ENCODE measurements at places on chromosomes 5 and 9.
A peak's percentile ranks its signal among the peaks of the same experiment; 100 is the strongest.

- no peak for DNase-seq
These were observed 1793.0 kb upstream of the ACO1 start for GRCh38 chr9:30591461-30591860.

DNA sequence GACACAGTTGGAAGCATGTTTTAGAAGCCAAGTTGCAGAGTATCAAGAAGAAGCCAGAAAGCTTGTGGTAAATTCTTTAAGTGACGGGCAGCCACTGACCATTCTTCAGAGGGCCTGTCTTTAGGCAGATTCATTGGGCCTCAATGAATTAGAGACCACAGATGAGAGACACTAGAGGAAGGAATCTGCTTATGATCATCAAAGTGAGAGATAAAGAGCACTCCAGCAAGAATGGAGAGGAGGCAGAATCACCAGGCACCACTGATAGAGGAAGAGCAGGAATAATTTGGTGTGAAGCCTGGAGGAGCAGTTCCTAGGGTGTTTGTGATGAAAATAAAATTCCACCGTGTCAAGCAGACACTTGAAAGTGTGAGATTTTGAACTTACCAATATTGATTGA, 365.9 kb upstream of the SLC30A5 start:
- no peak for DNase-seq

GRCh38 chr9:107307331-107307730, 24.3 kb downstream of the RAD23B start:
- DNase-seq = no peak

DNA sequence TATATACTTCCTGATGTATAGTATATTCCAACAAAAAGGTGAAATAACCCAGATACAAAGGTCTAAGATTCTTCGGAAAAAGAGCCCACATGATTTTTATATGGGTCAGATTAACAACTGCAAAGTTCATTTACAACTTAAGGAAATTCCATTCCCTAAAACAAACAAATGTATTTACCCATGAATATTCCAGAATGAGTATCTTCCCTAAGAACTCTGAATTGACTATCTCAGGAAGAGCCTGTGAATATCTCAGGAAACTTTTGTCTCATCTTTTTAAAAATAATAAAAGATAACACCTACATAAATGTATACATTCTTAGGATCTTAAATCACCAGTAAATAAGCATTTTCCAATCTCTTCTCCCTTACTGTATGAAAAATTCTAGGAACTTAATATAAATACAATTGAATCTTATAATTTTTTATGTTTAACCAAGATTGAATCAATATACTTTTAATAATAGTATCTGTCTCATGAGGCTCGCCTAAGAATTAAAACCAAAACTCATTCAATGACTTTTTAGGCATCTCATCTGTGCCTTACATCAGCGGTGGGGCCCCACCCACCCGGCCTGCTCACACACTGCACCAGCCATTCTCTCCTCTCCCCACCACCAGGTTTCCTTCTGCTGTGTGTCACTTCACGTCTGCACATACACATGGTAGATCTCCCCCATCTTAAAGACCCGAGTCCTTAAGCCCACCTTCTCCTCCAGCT, 78.1 kb downstream of the RAPGEF1 start:
- no peak for DNase-seq

- no peak for DNase-seq
These were observed 90.3 kb downstream of the ANKRD55 start for GRCh38 chr5:56142614-56143372.

DNA sequence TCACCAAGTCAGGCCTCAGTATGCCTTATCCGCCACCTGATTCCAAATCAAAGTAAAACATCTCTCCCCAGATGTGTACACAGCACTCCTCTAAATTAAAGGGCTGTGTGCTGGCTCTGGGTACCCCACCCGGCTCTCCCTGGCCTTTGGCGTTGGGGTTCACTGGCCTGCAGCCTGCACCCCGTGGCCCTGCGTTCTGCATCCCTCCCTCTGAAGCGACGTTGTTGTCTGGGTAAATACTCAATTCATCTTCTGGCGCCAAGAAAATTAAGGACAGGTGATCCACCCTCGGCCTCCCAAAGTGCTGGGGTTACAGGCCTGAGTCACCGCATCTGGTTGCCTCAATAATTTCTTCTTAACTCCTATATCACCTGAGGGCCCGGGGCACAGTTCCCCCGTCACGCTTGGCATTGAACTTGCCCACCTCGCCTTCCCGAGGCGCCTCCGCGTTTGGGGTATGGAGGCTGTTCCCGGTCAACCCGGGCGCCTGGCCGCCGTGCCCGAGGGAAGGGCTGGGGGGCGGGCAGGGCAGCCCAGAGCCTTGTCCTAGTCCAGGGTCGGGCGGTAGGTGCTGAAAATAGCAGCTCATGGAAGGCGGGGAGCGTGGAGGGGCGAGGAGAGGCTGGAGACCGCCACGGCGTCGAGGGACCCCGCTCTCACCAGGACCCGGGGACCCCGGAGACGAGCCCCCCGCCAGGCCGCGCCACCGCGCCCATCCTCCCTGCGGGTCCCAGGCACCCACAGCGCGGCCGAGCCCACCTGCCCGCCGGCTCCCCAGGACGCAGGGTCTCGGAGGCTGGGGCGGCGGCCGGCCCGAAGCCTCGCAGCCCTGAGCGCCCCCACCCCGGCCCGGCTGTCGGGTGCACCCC, 531 bp downstream of the ABO start:
- DNase-seq = no peak

DNA sequence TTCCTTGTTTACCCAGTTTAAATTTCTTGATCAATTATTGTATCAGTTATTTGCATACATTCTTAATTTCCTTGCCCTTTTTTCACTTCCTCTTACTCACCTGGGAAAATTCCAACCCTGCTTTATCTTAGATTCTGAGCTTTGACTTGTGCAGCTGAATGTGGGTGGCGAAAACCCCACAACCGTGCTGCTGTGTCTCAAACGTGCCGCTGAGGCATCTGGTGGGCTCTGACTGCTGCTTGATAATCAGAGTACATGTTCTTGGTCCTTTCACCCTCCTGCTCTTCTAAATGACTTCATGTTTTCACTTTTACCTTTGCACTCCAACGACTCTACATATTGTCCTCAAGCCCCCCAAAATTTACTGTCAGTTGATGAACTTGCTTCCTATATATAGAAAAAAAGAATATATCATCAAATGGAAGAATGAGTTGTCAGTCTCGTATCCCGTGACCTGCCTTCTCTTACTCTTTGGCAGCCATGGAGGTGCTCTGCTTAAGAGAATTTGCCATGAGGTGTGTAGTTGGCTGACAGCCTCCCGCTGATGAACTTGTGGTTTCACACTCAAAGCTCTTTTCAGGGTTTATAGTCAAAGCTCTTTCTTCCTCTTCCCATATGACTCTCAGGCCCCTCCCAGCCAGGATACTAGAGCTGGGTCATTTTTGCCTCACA, 14.0 kb upstream of the JAK2 start:
- no peak for DNase-seq

- no peak for DNase-seq
These were observed 11.8 kb downstream of the RMI1 start for GRCh38 chr9:83992407-83992806.

DNA sequence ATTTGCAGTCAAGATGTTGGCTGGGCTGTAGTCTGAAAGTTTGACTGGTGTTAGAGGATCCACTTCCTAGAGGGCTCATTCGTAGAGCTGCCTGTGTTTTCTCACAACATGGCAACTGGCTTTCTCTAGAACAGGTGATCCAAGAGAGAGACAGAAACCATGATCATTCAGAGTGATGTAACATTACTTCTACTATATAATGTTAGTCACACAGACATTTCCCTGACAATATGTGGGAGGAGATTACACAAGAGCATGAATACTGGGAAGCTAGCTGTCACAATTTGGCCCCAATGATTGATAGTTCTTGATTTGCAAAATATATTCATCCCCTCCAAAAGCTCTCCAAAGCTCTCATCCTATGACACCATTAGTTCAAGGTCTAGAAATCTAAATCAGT, 10.9 kb upstream of the TMEM161B start:
- no peak for DNase-seq

GRCh38 chr5:164958688-164959087, 1453.3 kb downstream of the MAT2B start:
- DNase-seq = no peak

- DNase-seq = no peak
These were observed 186.8 kb upstream of the SLC27A6 start for GRCh38 chr5:128778474-128778873.

GRCh38 chr9:92642041-92642451, 27.9 kb downstream of the IPPK start:
- no peak for DNase-seq

GRCh38 chr5:438481-438981, 4.4 kb upstream of the EXOC3 start:
- no peak for DNase-seq

DNA sequence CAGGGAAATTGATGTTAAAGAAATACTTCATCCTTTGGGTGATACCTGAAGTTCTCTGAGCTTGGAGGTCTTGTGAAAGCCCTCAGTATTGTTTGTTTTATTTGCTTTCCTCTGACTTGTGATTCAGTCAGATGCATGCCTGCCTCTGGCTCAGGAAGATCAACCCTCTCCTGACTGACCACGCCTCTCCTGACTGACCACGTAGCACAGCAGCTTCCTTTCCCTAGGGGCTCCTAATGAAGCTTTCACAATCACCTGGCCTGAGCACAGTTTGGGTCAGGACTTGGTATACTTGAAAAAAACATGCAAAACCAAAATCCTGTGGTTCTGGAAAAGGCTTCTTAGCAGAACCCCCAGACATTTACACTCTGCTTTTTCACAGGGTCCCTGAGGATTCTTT, 3.8 kb downstream of the TGFBI start:
- no peak for DNase-seq

- DNase-seq = no peak
These were observed 618 bp downstream of the TNPO1 start for GRCh38 chr5:72817076-72817481.

DNA sequence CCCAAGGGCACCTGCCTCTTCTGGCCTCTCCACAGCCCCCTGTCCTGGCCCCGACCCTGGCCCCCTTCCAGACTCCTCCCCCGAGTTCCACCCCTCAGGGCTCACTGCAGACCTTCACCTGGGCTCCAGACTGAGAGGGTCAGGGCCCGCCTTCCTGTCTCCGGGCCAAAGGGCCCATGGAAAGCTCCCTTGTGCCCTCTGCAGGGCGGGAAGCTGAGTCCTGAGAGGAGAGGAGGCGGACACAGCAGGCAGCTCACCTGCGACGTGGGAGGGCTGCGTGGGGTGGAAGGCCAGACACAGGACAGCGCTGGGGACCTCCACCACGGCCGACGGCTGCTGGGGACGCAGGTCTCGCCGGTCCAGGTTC, 20.6 kb downstream of the DYNC2I2 start:
- no peak for DNase-seq

GRCh38 chr9:27428551-27428950, 95.5 kb upstream of the IFNK start:
- no peak for DNase-seq

GRCh38 chr9:10173561-10173960, 439.2 kb downstream of the PTPRD start:
- DNase-seq = no peak

DNA sequence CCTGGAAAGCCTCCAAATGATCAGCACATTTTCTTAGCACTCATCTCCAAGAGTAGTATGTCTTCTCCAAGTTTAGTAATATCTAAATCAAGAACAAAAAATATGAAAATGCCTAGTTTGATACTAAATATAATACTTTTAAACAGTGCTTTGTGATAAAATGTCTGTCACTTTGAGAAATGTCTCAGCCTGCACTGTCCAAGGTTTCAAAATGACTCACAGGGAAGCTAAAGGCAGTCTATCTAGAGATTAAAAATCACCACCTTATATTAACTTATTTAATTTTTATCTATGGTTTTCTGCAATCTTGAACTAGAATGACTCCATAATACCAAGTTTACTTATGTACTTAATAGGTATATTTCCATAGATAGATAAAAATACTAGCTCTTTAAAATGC, 633.0 kb upstream of the C9orf72 start:
- DNase-seq = no peak

GRCh38 chr9:125568621-125569020, 138.4 kb downstream of the MAPKAP1 start:
- no peak for DNase-seq

GRCh38 chr9:91564081-91564670, 140.5 kb upstream of the NFIL3 start:
- no peak for DNase-seq

DNA sequence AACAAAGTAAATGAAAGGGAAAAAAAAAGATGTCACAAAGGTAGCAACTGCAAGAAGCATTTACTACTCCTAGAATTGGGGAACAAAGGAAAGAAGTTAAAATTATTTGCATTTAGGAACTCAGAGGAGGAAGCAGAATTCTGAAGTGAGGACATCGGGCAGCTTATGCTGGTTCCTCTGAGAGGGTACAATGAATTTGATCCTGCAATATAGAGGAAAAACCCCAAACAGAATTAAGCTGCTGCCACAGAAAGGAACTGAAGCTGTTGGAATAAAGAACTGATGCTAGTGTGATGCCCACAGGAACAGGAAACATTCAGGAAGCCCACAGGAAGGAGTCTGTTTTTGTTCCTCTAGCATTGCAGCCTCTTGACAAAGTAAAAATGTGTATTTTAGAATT, 22.3 kb upstream of the TBCA start:
- DNase-seq = no peak

- DNase-seq = peak; percentile 80
These were observed 138.5 kb upstream of the S1PR3 start for GRCh38 chr9:88852794-88853193.

- DNase-seq = no peak
These were observed 47.7 kb upstream of the SARDH start for GRCh38 chr9:133785753-133786370.

DNA sequence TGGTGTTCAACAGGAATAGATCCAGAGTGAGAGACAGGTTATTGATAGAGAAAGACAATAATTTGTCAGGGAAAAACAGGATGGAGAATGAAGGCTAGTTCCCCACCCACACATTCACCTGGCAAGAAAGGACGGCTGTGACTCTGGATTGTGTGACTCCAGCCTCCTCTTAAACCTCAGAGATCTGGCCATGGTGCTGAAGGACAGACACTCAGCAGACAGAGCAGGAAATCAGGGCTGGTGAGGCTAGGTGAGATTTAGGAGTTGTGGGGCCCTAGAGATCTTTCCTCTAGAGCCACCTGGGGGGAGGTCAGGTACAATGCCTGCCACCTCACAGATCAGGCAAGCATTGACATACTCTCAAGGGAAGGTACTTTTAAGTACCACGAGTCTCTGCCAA, 15.2 kb downstream of the OR1B1 start:
- no peak for DNase-seq

DNA sequence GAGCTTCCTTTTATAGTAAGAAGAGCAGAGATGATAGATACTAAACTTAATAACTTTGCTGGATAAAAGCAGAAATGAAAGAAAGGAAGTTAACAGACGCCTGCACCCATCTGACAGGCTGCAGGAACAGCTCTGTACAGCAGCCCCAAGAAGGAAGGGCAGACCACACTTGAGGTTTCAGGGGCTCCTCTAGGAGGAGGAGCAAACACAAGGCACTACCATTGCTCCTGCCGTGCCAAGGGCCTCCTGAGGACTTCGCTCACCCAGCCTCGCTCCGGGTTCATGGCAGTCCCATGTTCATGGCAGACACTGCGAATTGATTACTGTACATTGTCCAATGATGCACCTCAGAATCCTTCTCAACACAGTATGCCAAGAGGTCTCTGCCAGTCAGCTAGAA, 85.1 kb downstream of the AMBP start:
- no peak for DNase-seq

Data from pulmonary artery endothelial cell (primary cell).